NCI-H1436 (cell line): ENCODE measurements at places on chromosomes 1 and 21.

DNA sequence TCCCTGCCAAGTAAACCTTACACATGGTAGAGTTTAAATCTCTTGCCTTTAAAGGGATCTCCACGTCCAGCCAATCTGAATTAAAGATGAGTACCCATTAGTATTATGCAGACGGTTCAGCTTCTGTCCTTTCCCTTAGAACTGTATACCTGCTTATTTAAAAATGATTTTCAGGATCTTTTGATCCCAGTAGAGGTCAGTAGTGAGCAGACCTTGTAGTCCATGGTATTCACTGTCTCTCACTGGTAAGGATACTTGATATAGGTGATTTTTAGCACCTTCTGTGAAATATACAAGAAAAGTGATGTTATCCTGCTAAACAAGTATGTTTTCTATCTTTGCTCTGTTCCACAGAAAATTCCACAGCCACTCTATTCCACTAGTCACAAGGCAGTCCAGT, 1211.6 kb upstream of the ADGRL4 start:
- peak; percentile 10 for DNase-seq

GRCh38 chr1:85374160-85374559, 90.8 kb downstream of the DDAH1 start:
- no peak for DNase-seq

- DNase-seq = no peak
Observed at GRCh38 chr1:187338762-187339412, 510.1 kb downstream of the PLA2G4A start.

- DNase-seq = no peak
Observed at GRCh38 chr1:108767115-108767514, 20.6 kb downstream of the STXBP3 start.

DNA sequence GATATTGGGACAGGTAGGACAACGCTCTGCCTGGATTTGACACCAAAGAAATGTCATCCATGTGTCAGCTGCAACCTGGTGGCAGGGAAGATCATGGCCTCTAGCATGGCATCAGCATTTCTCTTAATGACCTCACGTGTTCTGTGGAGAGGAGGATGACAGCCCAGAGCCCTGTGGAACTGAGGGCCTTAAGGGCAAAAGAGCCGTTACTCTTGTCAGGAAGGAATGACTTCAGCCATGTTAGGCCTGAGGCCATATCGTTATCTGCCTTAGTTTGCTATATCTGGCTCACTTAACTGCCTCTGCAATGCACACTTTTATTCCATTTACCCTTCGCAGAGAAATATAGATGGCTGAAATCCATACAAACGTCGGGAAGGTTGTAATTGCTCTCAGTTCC, 83.2 kb upstream of the PBX1 start:
- no peak for DNase-seq

DNA sequence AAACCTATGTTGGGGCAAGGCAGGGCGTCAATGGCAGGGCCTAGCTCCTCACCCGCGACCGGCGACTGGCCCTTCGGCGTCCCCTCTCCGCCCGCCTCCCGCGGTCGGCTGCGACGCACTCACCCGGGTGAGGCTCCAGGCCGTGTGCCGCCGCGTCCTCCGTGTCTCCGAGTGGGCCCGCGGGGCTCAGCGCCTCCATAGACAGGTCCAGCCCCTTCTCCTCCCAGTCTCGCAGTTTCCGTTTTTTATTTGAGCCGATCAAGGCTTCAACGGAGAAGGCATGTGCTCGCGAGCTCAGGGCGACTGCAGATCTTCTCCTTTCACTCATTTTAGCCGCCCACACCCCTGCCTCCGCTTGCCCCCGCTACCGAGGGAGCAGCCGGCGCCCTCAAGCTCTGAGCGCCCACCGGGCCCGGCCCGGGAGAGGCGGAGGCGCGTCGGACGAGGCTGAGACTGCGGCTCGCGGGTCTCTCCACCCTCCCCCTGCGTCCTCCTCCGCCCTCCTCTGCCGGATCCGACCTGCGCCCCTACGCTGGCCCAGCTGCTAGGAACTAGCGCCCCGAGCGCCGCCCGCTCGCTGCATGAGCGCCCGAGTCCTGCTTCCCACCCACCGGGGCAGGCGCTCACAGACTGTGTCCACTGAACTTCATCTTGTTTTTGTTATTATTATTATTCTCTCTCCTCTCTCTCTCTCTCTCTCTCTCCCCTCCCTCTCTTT, 516 bp downstream of the TBX15 start:
- DNase-seq = no peak
